Endothelial cell of coronary artery (primary cell): ENCODE measurements at places on chromosomes 13 and 19. TPM values are rescaled to one million over a fixed set of nuclear protein-coding genes. Genes with fewer than 3 reads are reported as not detected.

Gene ZNF616
- 6.8 and 8.6 TPM in 2 replicates for total RNA-seq

Gene PSENEN
- 10.3 and 18.1 TPM in 2 replicates for total RNA-seq

Gene ZNF888
- total RNA-seq: 3.5 and 3.8 TPM in 2 replicates

Gene NFIX
- 8.1 and 21.8 TPM in 2 replicates for total RNA-seq

Gene SLC5A5
- not detected in 2 replicates for total RNA-seq

Gene FAAP24
- 2.1 and 2.9 TPM in 2 replicates for total RNA-seq

Gene WDR88
- not detected in 2 replicates for total RNA-seq

Gene AMER2
- not detected in 2 replicates for total RNA-seq

Gene CCNE1
- total RNA-seq: 6.5 and 7.3 TPM in 2 replicates

Gene ZNF8
- 3.1 and 4.0 TPM in 2 replicates for total RNA-seq

Gene HSPB6
- total RNA-seq: 0.09 and 2.8 TPM in 2 replicates

Gene NLRP11
- not detected in 2 replicates for total RNA-seq

Gene MYO16
- total RNA-seq: under 0.01 TPM in 1 of 2 replicates, not detected in the other

Gene MAP3K10
- total RNA-seq: 4.4 and 8.1 TPM in 2 replicates

Gene SPRED3
- total RNA-seq: 4.3 and 5.3 TPM in 2 replicates

Gene CRX
- not detected in 2 replicates for total RNA-seq

Gene GAS6
- total RNA-seq: 78.1 and 150 TPM in 2 replicates

Gene CRB3
- total RNA-seq: not detected in 2 replicates

Gene UHRF1
- 30.8 and 57.3 TPM in 2 replicates for total RNA-seq

Gene RASIP1
- total RNA-seq: 54.5 and 70.3 TPM in 2 replicates
